ENCODE measurements at places on chromosomes 4 and X.

GRCh38 chrX:68995780-68996551 is 167.1 kb downstream of the EFNB1 start:
- DNase-seq = no peak

DNA sequence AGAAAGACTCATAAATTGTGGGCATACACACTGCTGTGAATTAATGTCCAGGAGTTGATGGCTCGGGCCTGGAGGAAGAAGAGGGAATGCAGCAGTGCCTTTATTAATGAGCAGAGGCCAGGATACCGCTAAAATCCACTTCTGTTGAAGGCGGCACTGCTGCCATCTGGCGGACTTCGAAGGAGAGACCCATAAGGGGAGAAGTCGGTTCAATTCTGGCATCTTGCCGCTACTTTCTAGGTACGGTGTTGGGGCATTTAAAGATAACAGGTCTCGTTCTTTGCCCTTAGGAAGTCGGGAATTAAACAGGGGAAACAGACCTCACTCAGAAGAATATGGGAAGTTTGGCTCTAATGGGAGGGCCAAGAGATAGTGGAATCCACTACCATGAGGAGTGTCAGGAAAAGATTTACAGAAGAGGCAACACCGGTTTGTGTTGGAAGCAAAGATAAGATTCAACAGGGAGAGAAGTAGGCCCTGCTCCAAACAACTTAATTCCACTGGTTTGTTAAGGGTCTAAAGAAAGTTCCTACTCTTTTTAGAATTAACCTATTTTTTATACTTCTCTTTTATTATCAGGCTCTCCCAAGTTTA is 133.6 kb upstream of the GIMD1 start:
- DNase-seq = peak; percentile 20

DNA sequence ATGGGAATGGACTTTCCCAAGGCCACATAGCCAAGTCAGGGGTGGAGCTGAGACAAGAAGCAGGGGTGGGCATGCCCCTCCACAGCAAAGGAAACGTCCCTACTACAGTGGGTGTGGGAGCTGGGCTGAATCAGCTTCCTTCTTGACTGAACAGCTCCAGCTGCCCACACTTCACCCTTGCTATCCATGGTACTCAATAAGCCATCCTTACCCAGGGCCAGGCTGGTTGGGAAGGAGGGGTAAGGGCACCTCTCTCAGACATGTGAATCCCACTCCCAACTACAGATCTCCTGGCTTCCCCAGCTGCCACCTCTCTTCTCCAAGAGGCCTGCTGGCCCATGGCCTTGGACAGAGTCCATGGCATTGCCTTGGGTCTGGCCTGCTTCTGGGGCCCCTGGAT is 21.0 kb downstream of the LAS1L start:
- DNase-seq = no peak

- no peak for DNase-seq
Observed at GRCh38 chr4:170391066-170391740, 301.4 kb upstream of the AADAT start.

- DNase-seq = no peak
Observed at GRCh38 chr4:15234116-15234855, 193.5 kb upstream of the C1QTNF7 start.
